ENCODE measurements at places on chromosomes 1 and 21.

- no peak for DNase-seq
Measured at GRCh38 chr1:5526385-5526750, 465.9 kb downstream of the NPHP4 start.

DNA sequence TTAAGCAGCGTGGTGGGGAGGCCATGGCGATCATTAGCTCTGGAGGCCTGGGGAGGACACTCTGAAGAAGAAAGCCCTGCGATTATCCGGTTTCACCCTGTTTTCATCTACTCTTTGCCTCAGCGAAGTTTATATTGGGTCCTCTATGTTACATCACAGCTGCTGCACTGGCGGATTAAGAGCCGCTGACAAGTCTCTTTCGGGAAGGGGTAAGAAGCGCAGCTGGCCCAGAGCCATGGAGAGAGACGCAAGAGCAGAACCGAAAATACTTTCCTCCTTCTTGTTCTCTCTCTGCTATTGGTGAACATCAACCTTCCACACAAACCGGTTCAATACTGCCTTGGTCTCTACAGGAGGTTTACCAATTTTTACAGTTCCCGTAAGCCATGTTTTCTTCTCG is 291.5 kb downstream of the FAM72C start:
- DNase-seq = no peak

DNA sequence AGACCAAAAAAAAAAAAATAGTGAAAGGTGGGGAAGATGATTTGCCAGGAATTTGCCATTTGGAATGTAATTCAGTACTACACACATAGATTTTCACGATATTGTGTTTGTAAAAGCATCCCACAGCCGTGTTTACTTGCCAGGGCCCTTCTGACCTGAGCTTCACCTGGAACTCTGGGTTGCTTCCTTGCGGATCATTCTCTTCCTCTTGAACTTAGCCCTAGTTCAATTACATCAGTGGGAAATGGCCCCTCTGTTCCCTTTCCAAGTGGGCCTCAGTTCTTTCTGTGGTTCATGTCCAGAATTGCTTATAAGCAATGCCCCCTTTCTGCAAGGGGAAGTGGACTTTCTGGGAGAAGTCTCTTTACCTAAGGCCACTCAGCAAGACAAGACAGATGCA is 41.0 kb downstream of the ABCA4 start:
- no peak for DNase-seq

- DNase-seq = no peak
Measured at GRCh38 chr1:114756009-114756892, 1.5 kb downstream of the CSDE1 start.

DNA sequence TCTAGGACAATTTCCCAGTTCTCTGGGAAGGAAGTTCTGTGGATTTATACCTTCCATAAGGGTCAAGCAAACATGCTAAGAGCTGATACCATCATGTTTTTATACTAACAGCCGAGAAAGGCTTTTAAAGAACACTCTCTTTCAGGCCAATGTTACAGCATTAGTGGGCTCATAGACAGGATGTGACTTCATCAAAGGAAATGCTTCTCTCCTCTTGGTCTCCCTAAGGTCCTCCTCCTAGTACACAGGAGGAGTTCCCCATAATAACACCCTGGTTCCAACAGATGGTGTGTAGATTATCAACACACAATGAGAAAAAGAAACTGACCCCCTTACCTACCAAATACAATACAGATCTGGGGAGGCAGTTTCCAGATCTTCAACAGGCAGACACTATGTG is 26.7 kb upstream of the GLIS1 start:
- no peak for DNase-seq

GRCh38 chr1:20250340-20250989 is 40.2 kb upstream of the VWA5B1 start:
- DNase-seq = no peak

DNA sequence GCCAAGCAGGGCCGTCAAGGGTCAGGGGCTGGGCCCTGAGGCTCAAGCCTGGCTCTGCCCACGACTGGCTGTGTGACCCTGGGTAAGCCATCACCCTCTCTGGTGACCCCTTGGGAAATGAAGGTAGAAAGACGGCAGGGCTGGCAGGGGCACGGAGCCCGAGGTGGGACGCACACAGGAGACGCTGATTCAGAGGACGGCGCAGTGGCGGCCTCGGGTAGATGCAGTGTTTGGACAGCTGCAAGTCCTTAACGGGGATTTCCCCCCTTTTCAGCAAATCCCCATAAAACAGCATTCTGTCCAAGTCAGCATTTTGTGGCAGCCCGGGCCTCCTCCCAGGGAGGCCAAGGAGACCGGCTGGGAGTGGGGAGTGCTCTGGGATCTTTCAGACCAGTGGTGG is 16.7 kb downstream of the COL8A2 start:
- DNase-seq = no peak

DNA sequence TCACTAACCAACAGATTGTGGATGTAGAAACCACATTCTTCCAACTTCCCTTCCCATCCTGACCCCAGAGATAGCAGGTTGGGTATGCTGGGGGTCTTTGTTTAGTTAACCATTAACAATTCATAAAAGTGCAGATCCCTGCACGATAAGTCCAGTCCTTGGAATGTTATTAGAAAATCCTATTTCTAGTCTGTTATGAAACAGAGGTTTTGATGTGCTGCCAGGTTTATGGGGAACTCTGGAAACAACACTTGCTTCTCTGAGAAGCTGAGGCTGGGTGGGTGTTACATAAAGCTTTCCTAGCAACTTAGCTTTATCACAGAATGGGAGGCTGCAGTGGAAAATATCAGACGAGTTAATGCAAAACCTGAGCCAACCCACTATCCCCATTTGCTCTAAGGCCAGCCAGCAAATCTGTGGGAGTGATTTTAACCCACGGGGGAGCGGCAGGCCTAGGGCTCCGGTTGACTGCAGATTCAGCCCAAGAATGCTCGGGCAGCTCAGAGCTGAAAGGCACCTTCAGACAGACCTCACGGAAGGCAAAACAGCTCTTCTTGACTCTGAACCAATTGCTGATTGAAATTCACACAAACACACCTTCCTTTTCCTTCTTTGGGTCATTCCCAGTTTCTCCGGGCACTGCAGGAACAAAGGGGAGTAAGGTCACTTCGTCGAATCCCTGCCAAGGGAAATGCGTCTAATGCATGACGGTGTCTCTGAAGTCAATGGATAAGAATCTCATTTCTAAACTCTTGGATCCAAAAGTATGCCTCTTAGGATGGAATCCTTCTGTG is 111.7 kb upstream of the IRF2BP2 start:
- DNase-seq = peak; percentile 61

DNA sequence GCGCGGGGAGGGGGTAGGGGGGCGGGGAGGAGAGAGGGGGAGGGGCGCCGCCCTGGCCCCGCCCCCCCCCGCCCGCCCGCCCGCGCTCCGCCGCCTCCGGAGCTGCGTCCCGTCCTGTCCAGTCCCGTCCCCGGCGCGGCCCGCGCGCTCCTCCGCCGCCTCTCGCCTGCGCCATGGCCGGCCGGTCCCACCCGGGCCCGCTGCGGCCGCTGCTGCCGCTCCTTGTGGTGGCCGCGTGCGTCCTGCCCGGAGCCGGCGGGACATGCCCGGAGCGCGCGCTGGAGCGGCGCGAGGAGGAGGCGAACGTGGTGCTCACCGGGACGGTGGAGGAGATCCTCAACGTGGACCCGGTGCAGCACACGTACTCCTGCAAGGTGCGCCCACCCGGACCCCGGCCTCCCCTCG is at the start of gene AGRN:
Gene AGRN, plus strand, starts transcription at position 121 of the 405 bp plus-strand sequence. Its CDS starts 53 bp downstream, at position 174.
- DNase-seq = no peak

- no peak for DNase-seq
Measured at GRCh38 chr1:87805666-87806378, 477.1 kb downstream of the LMO4 start.

- no peak for DNase-seq
Measured at GRCh38 chr1:224786533-224787250, 142.8 kb upstream of the DNAH14 start.

- no peak for DNase-seq
Measured at GRCh38 chr21:38814126-38815059, 8.7 kb downstream of the ETS2 start.

- DNase-seq = peak; percentile 94
Measured at GRCh38 chr1:25549273-25550154, 6.1 kb downstream of the LDLRAP1 start.

DNA sequence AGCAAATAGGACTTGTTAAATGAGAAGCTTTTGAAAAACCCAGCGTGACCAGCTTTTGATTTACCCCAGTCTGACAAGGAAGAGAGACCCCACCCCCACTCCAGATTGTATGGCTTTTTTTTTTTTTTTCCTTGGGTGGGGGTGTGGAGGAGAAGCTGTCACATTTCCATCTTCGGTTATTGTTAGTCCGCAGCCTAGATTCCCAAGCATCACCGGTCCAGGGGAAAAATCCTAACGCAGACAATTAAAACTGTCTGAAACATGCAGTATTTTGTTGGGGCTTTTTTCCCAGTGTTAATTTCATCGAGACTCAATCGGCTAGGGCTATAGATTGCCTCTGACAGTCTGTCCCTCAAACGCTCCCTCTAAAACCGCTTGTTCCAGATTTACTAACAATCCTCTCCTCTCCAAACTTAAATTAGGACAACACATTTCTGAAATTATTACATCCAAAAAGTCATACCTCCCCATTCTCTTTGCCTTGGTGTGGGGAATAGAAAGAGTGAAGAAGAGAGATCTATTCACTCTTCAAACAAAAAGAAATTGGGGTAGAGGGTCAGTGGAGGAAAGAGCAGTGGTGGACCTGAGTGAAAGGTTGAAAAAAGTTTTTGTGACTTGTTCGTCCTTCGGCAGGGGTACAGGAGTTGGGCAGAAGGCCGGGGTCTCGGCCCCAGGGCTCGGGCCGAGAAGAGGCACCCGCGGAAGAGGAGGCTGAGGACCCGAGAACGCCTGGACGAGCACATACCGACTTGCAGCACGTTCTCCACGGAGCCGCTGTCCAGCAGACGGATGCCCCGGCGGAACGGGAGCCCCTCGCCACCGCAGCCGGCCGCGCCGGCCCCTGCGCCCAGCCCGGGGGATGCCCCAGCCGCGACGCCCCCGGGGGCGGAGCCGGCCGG is 1.1 kb downstream of the ZSWIM5 start:
- DNase-seq = no peak

DNA sequence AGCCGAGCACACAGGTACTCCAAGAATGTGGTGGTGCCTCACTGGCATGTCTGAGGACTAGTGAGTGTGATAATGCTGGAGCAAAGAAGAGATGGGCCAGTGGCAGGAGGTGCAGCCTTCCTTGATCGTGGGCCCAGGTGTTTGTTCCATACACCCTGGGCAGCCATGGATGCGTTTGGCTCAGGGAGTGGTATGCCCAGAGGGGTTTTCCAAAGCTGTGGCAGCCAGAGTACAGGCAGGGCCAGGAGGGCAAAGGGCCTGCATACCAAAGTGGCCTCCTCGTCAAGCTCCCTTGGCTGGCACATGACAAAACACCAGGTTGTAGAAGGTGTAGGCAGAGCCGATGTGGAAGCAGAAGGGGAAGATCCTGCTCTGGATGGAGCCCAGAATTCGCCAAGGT is 19.0 kb downstream of the PARS2 start:
- no peak for DNase-seq

GRCh38 chr1:228849011-228849541 is 113.8 kb downstream of the RHOU start:
- DNase-seq = no peak

DNA sequence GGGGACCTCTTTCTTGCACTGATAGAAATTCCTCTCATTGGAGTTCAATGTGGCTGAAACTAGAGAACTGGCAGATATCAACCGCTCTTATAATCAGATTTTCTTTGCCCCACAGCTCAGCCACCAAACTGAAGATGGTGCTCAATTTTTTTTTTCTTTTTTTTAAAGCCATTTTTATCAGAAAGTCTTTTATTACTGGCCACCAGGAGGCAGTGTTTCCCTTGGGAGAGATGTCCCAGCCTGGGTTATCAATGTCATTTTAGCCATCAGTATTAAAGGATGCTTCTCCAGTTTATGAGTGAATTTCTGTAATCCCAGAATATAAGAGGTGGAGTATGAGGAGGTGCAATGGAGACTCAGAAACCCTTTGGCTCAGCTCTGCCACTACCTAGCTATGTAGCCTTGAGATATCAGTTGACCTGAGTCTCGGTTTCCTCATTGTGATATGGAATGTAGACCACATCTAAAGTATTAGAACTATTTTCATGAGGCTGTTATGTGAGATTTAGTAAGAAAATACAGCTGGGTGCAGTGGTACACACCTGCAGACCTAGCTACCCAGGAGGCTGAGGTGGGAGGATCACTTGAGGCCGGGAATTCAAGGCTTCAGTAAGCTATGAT is 27.6 kb downstream of the CD244 start:
- DNase-seq = peak; percentile 60

- DNase-seq = no peak
Measured at GRCh38 chr1:101915597-101915996, 81.1 kb downstream of the OLFM3 start.

DNA sequence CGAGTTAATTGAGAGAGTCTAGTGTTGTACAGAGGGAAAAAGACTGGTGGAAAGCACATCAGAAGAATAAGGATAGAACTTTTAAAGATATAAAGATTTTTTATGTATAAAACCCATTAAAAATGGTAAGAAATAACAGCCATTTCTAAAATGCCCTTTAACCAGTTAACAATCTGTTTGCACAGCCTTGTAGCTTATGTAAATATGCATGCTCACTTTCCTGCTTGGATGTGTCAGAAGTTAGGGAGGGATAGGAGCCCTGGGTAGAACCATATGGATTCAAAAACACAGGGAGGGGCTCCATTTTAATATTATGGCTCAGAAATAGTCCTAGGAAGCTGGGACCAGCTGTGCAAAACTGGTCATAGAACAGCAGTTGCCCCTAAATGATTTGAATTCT is 4.5 kb upstream of the EDEM3 start:
- DNase-seq = no peak

DNA sequence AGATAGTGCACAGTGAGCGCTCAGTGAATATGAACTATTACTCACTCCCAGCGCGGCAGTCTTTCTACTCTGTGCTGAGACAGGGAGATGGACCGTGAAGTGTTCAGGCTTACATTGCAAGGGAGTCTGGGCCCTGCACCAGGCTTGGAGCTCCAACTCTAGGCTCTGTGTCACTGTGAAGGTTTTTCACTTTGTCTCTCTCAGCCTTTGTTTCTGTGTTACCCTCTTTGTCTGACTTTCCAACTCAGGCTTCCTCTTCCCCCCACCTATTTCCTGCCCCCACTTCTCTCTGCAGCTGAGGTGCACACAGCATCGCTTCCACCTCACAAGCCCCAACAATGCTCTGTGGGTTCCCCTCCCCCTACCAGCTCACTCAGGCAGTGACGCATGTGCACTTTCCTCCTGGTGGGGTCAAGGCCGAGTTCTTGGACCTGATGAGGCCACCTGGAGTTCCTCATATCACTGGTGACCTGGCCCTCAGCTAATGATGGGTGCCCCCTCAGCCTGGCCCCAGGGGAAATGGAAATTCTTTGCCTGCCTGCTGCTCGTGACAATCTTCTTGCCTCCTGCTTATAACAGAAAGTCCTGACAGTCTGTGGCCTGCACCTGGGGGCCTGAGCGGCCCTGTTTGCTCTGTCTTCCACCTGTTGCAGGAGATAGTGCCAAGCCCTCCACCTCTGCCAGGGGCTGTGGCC is 1.1 kb upstream of the LCK start:
- no peak for DNase-seq

- no peak for DNase-seq
Measured at GRCh38 chr1:185808631-185809030, 74.4 kb downstream of the HMCN1 start.

- no peak for DNase-seq
Measured at GRCh38 chr1:69328186-69328585, 239.5 kb upstream of the LRRC7 start.

- DNase-seq = peak; percentile 11
Measured at GRCh38 chr1:205316161-205316566, 5.4 kb downstream of the NUAK2 start.

GRCh38 chr21:29639366-29640079 is 300.3 kb downstream of the GRIK1 start:
- DNase-seq = no peak

All from inflammatory macrophage (primary cell).